ENCODE measurements at places on chromosomes 13 and 19. TPM values are rescaled to one million over a fixed set of nuclear protein-coding genes. Genes with fewer than 3 reads are reported as not detected.

PPP1R13L gene
- total RNA-seq = 30.0 TPM

TGFBR3L gene
- total RNA-seq = 0.55 TPM

GRCh38 chr19:2633693-2634075, 68.8 kb downstream of the GNG7 start:
- peak overlapping the region; percentile 94 for H3K27ac ChIP-seq
- no peak for DNase-seq
- peaks cover 93% of the 10 kb centered on the region for H3K4me1 ChIP-seq
- no peaks in the 10 kb centered on the region for H3K27me3 ChIP-seq

DNA sequence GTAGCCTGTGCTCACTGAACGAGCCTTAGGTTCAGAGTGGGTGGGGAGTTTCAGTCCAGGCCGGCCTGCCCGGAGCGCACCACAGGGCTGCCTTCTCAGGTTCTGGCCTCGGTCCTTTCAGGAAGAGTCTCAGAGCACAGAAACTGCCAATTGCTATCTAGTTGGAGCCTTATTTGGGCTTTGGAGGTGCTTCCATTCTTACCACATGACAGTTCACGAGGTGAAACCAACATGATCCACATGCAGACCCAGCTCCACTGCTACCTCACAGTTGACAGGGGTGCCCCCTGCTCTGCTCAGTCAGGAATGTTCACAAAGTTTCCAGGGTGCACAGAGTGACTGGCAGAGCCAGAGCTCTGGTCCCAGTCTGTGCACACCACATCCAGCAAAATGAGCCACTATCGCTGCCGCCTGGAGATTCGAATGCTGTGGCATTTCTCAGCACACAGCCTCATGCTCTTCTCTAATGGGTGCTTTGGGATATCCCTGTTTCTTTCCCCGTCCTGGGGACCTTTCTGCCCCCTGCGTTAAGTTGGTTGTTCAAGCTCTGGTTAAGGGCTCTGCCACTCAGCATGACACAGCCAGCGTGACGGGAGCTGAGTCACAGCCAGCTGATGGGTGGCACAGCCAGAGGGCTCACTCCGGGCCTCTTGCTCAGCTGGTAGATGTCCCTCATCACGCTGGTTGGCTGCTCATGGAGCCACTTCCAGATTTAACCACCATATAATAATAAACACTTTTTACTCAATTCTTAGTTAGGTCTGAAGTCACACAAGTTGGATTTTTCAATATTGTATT, 7.5 kb upstream of the SACS start:
- no peaks in the 10 kb centered on the region for H3K36me3 ChIP-seq
- no peaks in the 10 kb centered on the region for H3K27me3 ChIP-seq

GRCh38 chr13:47661076-47661475, 340.0 kb downstream of the SUCLA2 start:
- no peak for DNase-seq
- no peak overlapping the region for H3K4me3 ChIP-seq
- H3K4me1 ChIP-seq = no peaks in the 10 kb centered on the region

Data from left lung (tissue), 14 donors.